Heart right ventricle (tissue), 16 donors: ENCODE measurements at places on chromosomes 16 and 17. TPM values are rescaled to one million over a fixed set of nuclear protein-coding genes. Genes with fewer than 3 reads are reported as not detected.

DNA sequence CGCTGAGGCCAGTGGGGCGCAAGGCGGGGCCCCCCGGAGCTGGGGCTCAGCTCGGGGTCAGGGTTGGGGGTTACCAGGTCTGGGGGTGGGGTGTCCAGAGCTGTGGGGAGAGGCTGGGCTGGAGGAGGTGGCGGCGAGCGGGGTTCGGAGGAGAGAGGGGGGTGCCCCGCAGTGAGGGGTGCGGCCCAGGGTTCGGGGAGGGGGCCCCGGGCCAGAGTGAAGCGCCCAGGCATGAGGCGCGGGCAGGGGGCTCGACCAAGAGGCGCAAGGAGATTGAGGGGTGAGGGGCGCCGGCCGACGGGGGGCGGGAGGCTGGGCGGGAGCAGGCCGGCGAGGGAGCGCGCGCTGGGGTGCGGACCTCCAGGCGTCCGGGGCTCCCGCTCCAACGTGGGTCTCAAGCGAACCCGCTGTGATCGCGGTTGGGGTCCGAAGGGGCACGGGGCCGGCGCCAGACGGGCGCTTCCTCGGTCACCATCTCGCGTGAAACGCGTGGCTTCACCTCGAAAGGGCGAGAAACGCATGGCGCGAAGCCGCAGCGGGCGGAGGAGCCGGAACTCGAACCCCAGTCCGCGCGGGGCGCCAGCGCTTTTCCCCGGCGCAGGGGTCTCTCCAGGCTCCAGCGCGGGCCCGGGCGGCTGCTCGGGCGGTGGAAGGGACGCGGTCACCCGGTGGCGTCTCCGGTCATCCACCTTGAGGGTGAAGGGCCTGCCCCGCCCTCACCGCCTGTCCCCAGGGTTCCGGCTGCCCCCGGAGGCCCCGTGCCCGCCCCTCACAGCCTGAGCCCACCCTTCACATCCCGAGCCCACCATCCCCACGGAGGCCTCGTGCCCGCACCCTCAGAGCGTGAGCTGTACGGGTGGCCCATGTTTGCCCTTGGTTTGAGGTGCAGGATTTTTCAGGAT, 846 bp downstream of the CPNE7 start:
- DNase-seq = no peak

- peak; percentile 83 for DNase-seq
Observed at GRCh38 chr16:2467528-2468232, 3.4 kb upstream of the NTN3 start.

DNA sequence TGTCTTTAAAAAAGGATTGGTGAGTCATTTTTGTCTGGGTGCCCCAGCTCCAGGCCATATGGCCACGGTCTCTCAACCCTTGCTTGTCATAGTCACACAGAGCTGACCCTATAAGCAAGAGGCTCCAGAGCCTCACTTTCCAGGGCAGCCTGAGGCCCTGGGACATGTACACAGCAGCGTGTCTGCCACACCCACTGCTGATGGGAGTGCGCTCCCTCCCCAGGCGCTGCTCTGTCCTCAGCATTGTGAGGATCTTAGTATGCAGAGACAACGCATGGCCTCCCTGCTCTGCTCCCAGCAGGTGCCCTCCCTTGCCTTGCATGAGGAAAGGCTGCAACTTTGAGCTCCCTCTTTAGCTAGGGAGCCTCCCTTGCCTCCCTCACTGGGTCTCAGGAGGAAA, 80.8 kb upstream of the CRHR1 start:
- DNase-seq = no peak

DNA sequence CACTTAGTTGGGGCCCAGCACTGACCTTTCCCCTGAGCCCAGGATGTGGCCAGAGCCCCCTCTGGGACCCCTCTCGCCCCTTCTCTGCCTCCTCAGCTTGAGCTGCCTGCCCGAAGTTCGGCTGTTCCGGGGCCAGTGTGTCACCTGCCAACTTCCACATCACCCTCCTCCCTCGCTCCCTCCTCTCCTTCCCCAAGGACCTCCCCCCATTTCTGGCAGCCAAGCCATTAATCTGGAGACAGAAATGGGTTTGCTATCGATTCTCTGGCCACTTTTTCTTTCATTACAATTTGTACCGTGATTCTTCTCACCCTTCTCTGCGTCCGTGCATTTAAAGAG, 8.8 kb upstream of the ADAM11 start:
- no peak for DNase-seq

DNA sequence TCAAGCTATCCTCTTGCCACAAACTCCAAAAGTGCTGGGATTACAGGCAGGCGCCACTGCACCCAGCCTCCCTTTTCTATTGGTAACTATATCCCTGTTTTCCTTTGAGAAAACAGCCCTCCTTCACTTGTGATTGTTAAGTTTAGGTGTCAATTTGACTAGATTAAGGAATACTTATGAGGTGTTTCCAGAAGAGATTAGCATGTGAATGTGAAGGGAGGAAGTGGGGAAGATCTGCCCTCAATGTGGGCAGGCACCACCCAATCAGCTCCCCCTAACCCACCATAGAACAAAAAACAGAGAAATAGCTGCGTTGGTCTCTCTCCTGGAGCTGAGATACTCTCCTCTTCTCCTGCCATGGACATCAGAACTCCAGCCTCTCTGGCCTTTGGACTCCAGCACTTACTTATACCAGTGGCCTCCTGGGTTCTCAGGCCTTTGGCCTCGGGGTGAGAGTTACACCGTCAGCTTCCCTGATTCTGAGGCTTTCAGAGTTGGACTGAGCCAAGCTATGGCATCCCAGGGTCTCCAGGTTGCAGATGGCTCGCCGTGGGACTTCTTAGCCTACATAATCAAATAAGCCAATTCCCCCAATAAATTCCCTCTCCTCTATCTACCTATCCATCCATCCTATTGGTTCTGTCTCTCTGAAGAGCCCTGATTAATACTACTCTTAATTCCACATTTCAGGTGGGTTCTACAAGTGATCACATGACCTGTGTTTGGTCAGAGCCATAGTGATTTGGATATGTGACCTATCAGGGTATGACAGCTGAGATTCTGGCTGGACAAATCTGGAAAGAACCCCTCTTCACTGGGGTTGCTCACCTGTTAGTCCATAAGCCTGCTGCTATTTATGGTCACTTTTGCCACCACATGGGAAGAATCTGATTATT, 12.0 kb upstream of the STAT3 start:
- no peak for DNase-seq

FBXW10B gene
- total RNA-seq = 2.2 TPM

- DNase-seq = no peak
Observed at GRCh38 chr16:82917886-82918595, 291.3 kb downstream of the CDH13 start.

DNA sequence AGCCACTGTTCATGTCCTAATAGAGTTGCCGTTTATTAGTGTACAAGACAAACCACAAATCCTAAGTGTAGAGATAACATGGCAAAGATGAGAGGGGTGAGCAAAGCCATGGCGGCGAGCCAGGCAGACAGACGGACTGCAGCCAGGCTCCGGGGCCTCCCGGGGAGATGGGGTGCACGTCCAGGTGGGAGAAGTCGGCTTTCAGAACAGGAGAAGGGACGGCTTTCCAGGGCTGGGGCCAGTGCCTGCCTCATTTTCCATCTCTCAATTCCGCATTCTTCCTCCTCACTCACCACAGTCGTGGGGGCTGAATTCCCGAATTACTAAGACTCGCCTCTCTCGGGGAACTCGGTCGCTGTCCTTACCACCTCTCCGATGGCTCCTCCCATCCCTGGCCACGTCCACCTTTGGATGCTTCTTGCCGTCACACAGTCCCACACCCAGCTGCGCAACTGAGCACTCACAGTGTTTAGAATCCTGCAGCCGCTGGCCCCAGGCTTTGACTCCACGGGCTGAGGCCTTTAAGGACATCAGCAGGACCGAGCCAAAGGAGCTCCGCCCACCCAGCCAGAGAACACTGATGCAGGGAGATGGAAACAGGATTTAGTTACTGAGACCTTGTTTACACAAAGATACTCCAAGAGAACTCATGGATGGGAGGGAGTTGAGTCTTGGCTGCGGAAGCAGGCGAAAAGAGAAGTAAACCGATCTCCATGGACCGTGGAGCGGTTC, 59.7 kb downstream of the RNF112 start:
- DNase-seq = peak; percentile 68

KRTAP4-3 gene
- total RNA-seq = not detected

DNA sequence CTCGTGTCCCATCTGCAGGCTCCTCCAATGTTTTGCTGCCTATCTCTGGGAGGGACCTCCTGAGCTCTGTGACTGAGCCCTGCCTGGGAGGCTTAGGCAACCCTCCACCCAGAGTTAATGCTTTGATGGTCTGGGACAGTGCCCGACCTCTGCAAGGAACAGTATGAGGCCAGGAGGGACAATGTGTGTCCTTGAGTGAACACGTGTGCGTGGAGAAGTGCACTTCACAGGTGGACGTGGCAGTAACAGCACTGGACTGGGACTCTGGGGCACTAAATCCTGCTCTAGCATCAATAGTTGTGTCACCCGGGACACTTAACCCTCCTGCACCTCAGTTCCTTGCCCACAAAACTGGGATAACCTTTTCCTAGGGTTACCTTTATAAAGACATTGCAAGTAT, 4.6 kb downstream of the UBTF start:
- DNase-seq = no peak

DNA sequence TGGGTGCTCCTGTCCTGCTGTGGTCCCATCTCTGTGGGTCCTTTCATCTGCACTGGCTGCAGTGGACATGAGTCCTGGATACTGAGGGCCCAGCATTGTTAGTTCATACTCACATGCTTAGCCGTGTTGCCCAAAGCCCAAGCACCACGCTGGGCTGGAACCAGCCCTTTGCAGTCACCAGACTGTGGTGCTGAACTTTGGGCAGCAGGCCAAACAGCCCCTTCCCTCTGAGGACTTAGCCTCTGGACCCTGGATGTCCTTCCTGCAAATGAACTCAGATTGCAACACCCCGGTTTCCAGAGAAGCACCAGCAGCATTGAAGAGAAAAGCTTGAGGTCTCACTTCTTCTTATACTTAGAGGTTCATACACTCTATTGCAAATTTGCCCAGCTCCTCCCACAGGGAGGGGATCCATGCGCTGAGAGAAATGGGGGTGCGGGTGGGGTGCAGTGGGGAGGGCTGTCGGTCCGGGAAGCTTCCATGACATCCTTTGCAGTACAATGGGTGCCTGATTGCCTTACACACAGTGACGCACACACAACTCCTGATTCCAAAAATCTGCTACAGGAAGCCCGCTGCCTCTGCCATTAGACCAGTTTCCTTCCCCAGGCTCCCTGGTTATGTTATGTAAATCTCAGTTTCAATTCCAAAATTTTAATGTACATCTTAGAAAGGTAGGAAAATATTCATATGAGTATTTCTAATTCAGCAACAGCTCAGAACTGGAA, 65.8 kb downstream of the RGS9 start:
- DNase-seq = no peak

GRCh38 chr17:39979016-39979670, 1.5 kb upstream of the PSMD3 start:
- no peak for DNase-seq

DNA sequence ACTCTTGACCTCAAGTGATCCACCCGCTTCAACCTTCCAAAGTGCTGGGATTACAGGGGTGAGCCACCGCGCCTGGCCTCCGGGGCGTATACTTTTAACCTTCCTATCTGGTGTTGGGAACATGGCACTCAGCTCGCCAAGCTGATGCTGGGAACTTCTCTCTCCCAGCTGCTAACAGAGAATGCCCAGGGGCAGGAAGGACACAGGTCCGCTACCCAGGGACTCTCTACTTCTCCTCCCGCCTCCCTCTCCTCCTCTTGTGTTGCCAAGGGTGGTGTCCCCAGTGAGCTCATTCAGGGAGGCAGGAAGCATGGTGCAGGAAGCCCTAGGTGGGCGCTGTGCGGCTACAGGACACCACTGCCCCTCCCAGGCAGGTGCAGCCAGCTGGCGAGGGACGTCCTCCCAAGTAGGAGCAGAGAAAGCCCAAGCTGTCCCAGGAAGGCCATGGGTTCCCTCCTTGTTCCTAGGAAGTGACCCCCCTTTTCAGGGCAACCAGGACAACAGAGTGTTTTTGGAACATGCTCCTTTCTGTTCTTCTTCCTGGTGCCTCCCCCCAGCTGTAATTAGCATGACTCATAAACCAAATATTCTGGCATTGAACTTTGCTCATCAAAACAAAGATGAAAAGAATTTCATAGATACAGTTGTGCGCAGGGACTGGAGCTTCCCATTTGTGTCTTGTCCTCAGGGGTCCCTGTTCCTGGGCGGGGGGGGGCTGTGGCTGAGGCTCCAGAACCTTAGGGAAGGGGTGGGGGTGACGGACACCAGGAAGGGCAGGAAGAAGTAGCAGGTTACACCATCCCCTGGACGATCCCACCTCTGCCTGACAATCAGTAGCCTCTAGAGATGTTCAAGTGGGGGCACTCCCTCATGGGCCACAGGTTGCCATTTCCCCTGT, 2.7 kb downstream of the C1QTNF1 start:
- no peak for DNase-seq

NLRP1 gene
- total RNA-seq = 5.0 TPM

CMC2 gene
- 97.6 TPM for total RNA-seq

TRPV3 gene
- 0.17 TPM for total RNA-seq

KRT20 gene
- not detected for total RNA-seq

DNA sequence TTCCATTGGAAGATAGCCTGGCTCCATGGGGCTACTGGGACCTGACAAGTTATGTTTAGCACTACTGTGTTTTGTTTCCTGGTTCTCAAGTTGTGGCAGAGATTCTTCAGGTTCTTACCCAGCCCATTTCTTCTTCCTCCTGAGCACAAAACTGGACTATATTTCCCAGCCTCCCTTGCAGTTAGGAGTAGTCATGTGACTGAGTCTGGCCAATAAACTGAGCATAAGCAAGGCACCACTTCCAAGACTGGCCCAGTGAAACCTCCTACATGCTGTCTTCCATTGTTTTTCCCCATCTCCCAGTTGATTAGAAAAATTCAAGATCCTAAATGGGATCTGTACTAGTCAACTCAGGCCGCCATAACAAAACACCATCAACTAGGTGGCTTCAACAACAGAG, 28.2 kb upstream of the RBBP6 start:
- no peak for DNase-seq
